ENCODE measurements at places on chromosomes 12 and 14. TPM values are rescaled to one million over a fixed set of nuclear protein-coding genes. Genes with fewer than 3 reads are reported as not detected.

- no peak for DNase-seq
Measured at GRCh38 chr12:123057513-123058265, 77.2 kb downstream of the ARL6IP4 start.

Gene RIPK3
- total RNA-seq: 3.5 TPM

DNA sequence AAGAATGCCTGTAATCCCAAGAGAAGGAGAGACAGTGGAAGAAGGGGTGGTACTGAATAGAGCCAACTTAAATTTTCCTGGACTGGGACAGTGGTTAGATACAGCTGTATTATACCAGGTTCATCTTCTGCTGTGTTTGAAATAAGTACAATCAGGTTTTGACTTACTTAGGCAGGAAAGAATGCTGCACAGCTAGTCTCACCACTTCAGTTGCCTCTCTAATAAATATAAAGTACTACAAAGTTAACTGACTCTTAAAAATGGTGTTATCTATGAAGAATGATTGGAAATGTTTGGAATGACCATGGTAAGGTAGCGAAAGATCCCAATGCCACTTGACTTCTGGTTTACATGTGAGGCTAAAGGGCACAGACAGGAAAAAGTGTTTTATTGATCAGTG, 652.1 kb downstream of the NOVA1 start:
- no peak for DNase-seq

GRCh38 chr12:4443616-4444015, 2.0 kb downstream of the FGF6 start:
- DNase-seq: no peak

Gene SSTR1
- total RNA-seq: 0.37 TPM

DNA sequence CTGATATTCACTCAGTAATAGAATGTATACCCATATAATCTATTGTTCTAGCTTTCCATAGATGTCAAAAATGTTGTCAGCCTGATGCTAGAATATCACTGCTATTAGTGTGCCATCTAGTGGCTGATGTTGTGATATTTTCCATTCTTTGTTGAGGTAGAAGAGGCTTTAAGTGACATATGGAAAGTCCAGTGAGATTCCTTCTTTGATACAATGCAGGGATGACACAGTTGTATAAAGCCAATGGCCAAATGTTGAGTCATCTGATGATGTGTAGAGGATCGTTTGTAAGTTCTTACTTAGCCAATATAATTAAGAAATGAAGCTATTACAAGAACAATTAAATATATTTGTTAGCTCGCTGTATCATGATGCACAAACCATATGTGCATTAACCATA, 58.1 kb upstream of the PCED1B start:
- no peak for DNase-seq

GRCh38 chr14:68665792-68666204, 127.1 kb downstream of the ZFP36L1 start:
- DNase-seq: no peak

GRCh38 chr12:124350491-124350890, 55.6 kb downstream of the RFLNA start:
- no peak for DNase-seq

DNA sequence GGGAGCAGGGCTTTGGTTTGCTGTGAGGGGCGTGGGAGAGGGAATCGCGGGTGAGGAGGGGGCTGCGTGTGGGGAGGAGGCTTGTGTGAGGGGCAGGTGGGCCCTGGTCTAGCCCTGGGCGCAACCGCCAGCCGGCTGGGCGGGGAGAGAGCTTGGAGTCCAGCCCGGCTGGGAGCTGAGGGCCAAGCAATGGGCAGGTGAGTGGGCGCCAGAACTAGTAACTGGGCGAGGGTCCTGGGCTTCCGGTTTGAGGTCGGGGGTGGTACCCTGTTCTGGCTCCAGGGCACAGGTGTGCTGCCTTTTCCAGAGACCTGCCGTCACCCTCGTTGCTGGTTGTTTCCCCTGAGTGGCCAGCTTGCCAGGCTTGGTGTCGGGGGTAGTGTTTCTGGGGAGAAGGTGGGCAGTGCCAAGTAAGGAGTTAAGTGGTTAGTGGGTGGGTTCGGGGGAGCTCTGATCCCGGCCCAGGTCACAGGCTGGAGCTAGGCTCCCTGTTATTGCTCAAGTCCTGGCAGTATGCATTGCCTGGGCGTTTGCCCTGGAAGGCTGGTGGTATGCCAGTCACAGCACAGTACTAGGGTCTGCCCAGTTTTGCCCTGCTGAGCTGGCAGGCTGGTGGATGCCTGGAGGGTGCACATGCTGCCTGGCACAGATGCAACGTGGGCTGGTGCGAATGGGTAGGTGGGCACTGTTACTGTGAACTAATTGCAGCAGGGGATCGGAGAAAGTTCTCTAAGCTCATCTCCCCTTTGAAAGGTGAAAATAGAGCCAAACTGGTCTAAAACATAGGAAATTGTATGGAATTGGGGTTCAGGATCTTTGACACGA, 683 bp downstream of the CIPC start:
- DNase-seq: peak; percentile 88

GRCh38 chr12:4829161-4829792, 80.4 kb upstream of the KCNA1 start:
- no peak for DNase-seq

- DNase-seq: no peak
Measured at GRCh38 chr14:46147452-46147851, 504.1 kb downstream of the RPL10L start.

DNA sequence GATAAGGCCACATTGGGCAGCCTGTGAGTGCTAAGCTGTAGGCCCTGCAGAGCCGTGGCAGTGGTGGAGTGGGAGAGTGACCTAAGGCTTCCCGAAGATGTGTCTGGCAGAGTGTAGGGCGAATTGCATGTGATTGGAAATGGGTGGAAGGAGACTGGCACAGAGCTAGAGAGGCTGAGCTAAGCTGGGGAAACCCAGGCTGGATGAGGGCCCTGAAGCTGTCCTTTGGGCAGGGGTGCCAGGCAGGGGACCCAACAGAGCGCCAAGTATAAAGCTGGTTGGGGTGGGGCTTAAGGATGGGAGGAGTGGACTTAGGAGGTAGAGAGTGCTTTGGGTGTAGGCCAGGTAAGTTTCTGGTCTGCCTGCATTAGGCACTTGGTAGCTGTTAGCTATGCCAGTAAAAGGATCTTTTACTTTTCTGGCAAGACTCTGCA, 47.9 kb downstream of the WDR20 start:
- DNase-seq: no peak

GRCh38 chr14:33691907-33692306, 259.0 kb downstream of the EGLN3 start:
- no peak for DNase-seq

Gene INHBE
- total RNA-seq: not detected

GRCh38 chr12:14803011-14803829, at the start of the genes C12orf60 and WBP11:
Gene C12orf60, plus strand, starts transcription at chr12:14803670. Its CDS starts 19,266 bp downstream, at chr12:14822936.
Gene WBP11, minus strand, starts transcription at chr12:14803478. Its CDS starts 2,095 bp downstream, at chr12:14801383.
- peak; percentile 91 for DNase-seq

GRCh38 chr12:53983950-53984572, 885 bp upstream of the HOXC10 start:
- DNase-seq: no peak

Gene FAIM2
- 8.2 TPM for total RNA-seq

DNA sequence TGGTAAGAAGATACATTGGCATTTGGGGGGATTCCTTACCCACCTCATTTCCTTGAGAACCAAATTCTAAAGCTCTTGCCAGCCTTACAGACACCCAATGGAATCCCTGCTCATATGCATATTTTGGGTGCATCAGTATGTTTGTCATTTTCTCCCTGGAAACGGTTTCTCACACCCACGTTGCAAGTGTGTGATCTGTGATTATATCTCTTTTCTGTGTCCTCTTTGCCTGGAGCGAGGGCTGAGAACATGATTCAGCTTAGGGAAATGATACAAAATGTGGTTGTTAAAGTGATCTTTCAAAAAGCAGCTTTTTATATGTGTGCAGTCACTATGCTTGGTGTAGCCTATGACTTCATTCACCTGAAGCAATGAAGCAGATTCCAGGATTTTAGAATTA, 52.0 kb downstream of the KCNMB4 start:
- no peak for DNase-seq

- no peak for DNase-seq
Measured at GRCh38 chr14:102821252-102821651, 44.0 kb downstream of the TRAF3 start.

- no peak for DNase-seq
Measured at GRCh38 chr12:49893753-49894750, 9.6 kb downstream of the FAIM2 start.

Gene OR10P1
- total RNA-seq: not detected

DNA sequence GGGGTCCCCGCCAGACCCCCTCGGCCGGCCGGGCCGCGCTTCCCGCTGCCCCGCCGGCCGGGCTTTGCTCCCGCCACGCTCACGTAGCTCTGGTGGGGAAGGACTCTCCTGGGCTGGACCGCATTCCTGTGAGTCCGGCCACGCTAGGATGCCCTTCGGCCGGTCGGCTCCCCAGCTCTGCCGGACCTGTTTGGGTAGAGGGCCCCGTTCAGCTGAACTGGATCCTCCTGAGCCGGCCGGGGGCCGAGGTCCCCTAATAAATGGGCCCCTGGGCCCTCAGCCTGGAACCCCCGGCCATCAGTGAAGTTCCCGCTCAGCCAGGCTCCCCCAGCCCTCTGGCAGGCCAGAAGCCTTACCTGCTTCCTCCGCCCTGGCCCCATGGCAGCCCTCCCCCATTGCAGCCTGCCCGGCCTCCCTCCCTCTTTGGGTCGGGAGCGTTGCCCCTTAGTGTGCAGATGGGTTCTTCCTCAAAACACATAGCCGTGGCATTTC, 593 bp downstream of the UNC119B start:
- DNase-seq: no peak

DNA sequence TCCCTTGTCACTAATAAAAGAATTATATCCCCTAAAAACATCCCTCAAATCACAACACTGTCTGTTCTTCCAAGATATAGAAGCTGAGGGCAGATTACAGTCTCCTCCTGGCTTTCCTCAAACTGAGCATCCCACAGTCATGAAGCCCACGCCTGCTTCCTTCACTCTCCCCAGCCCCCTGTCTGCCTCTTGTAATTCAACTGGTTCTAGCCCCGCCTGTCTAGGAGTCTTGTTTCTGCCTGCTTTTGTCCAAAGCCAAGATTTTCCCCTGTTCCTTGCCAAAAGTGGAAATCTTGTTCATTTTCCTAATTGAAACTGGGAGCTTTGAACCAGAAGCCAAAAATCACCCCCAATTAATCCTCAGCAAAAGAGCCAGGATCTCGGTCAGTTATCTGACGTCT, 35.9 kb upstream of the PWP1 start:
- DNase-seq: no peak

DNA sequence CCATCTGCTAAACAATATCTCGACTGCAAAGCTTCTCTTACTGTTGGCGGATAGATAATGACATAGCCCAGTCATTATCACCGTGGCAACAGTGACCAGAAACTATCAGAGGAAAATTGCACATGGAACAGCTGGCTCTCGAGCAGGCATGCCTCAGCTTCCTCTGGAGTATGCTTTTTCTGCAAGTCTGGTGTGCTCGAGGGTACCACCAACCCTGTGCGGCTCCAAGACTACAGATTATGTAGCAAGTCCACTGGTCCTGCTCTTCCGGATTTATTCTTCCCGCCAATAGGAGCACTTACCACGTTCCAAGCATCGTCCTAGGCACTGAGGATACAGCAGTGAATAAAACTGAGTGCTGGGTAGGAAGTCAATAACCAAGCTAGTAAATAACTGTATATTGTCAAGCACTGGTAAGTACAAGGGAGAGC, 1.4 kb upstream of the GLRX5 start:
- no peak for DNase-seq

DNA sequence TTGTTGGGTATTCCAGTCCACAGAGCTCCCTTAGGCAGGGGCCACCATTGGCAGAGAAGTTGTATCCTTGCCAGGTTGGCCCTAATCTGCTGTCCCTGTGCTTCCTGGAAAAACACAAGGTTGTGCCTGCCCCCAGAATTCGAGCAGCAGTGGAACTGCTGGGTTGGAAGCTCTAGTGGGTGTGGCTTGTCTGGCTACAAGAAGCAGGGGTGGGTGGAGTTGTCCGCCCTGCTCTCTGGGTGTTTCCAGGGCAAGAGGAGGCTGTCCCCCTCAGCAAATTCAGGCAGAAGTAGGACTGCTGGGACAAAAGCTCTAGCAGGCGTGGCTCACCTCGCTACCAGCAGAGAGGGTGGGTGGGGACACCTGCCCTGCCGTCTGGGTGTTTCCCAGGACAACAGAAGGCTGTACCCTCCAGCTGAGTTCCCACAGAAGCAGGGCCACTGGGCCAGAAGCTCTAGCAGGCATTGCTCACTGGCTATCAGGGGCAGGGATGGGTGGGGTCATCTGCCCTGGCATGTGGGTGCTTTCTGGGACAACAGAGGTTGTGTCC, 72.8 kb upstream of the NPAS3 start:
- DNase-seq: no peak

DNA sequence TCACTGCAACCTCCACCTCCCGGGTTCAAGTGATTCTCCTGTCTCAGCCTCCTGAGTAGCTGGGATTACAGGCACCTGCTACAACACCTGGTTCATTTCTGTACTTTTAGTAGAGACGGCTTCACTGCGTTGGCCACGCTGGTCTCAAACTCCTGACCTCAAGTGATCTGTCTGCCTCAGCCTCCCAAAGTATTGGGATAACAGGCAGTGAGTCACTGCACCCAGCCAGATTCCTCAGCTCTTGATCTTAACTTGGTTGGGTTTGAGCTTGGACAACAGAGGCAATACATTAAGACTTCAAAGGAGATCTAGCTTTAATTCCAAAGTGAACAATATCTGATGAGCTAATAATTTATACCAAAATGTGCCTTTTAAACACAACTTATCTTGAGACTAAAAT, 5.6 kb downstream of the DAZAP2 start:
- DNase-seq: no peak

- DNase-seq: no peak
Measured at GRCh38 chr12:69685810-69686209, 13.3 kb downstream of the BEST3 start.

Gene CMA1
- total RNA-seq: 0.47 TPM

Gene KRT5
- 1.1 TPM for total RNA-seq

DNA sequence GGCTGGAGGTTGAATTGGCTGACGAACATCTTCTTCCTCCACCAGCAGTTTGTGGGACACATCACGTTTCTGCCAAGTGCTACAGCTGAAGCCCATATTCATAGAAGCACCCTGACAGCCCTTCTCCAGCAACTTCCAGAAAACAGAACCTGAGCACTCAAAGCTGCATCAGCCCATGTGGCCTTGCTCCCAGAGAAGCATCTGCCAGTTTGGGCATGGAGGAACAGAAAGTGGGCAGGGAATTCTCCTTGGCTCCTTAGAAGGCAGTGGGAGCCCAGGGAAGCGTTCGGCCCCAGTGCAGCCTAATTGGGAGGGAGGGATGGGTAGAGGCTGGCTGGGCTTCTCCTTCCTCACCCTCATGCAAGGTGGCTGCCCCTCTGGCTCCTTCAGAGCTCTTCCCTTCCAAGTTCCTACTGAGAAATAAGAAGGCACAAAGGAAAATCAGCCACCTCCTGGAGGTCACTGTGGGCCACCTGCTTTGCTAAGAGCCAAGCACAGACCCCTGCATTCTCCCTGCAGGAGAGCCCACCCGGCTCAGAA, 4.1 kb upstream of the NGB start:
- DNase-seq: no peak
